ENCODE measurements at places on chromosomes 1 and 21. TPM values are rescaled to one million over a fixed set of nuclear protein-coding genes. Genes with fewer than 3 reads are reported as not detected.

The RNU1-4 gene
- polyA plus RNA-seq: not detected

The S100A9 gene
- 276 TPM for polyA plus RNA-seq

The AMIGO1 gene
- polyA plus RNA-seq: 1.8 TPM

The AGL gene
- 7.4 TPM for polyA plus RNA-seq

The ARMH1 gene
- 5.7 TPM for polyA plus RNA-seq

The GJA8 gene
- not detected for polyA plus RNA-seq

The PLPPR5 gene
- polyA plus RNA-seq: 0.03 TPM

The LACTBL1 gene
- polyA plus RNA-seq: not detected

The TDRD5 gene
- 0.44 TPM for polyA plus RNA-seq

DNA sequence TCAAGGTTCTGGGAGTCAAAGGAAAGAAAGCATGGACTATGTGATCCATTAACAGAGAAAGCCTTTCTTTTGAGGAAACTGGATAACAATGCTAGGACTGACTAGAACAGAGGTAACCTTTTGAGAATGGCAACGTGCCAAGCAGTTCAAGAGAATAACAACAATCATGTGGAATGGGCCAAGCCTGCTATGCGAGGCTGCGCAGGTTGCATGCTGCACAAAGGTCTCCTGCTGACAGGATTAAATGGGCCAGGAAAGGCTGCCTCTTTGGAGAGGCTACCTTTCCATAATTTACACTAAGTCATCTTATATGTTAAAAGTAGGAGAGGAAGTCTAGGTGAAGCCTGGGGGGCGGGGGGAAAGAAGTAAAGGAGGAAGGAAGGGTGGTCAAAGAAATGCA, 5.8 kb downstream of the PCNX2 start:
- no peak overlapping the region for H3K4me3 ChIP-seq
- H3K4me1 ChIP-seq: peaks cover 2% of the 10 kb centered on the region
- no peak for DNase-seq
- no peaks in the 10 kb centered on the region for H3K36me3 ChIP-seq

- no peak overlapping the region for H3K4me3 ChIP-seq
- peak; percentile 42 for DNase-seq
Observed at GRCh38 chr21:39111931-39112550, 71.2 kb downstream of the PSMG1 start.

- DNase-seq: no peak
- H3K27me3 ChIP-seq: peaks cover 30% of the 10 kb centered on the region
- H3K27ac ChIP-seq: no peak overlapping the region
- no peak overlapping the region for H3K4me3 ChIP-seq
- H3K36me3 ChIP-seq: peaks cover 12% of the 10 kb centered on the region
- peaks cover 36% of the 10 kb centered on the region for H3K4me1 ChIP-seq
Observed at GRCh38 chr1:40780678-40781607, 2.6 kb upstream of the KCNQ4 start.

DNA sequence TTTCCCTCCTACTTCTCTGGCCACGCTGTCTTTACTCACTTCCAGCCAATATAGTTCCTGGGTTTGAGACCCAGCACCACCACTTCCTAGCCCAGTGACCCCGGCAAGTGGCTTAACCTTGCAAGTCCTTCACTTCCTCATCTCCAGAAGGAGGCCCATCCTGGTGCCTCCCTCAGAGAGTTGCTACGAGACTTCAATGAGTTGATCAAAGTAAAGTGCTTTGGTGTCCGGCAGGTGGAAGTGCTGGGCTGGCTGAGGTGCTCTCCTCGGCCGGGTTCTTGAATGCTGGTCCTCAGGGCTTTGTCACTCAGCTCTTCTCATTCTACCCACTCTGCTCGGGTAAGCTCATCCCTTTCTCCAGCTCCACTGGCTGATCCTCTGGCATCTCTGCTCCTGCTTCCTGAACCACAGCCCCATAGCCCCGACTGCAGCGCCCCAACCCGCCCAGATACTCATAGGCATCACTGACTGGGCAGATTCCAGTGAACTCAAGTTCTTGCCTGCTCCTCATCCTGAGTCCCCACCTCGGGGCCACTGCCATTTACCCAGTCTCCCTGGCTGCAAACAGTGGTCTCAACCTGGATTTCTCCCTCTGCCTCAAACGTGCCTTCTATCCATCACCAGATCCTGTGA, 75.8 kb upstream of the WNT4 start:
- DNase-seq: no peak
- no peak overlapping the region for H3K27ac ChIP-seq
- no peaks in the 10 kb centered on the region for H3K4me1 ChIP-seq
- no peaks in the 10 kb centered on the region for H3K36me3 ChIP-seq

GRCh38 chr1:184191181-184191621, 139.7 kb downstream of the TSEN15 start:
- no peak overlapping the region for H3K27ac ChIP-seq
- H3K4me1 ChIP-seq: peaks cover 12% of the 10 kb centered on the region
- H3K27me3 ChIP-seq: no peaks in the 10 kb centered on the region
- DNase-seq: peak; percentile 92
- no peaks in the 10 kb centered on the region for H3K36me3 ChIP-seq
- no peak overlapping the region for H3K4me3 ChIP-seq

DNA sequence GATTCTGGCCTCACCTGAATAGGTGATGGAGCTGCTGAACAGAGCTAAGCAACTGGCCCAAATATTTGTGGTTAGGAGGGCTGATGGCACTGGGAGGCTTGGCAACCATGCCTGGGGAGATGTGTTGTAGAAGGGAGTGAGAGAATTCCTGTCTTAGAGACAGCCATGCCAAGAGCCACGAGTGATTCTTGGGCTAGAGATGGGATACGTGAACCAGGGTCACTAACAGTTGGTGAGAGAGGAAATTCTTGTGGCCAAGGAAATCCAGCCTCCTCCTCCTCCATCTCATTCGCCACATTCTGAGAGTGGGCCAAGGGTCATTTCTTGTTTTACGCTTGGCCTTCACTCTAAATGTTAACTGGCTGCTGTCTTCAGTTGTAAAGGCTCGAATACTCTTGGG, 46.3 kb downstream of the NGF start:
- no peaks in the 10 kb centered on the region for H3K36me3 ChIP-seq
- no peak for DNase-seq

DNA sequence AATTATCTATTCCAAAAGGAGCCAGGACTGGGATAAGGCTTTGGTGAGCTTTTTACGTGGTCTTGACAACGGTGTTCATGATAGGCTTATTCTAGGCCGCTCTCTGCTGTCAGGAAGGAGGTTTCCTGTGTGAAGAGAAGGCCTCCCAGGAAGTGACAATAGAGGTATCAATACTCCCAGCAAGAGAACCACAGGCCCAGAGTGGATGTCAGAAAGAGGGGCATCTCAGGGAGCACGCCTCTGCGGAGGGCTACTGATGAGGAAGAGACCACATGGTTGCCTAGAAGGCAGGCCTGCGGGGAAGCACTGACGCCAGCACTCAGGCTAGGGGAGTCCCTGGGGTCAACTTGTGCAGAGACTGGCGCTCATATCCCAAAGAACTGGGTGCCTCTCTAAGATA, 60.4 kb downstream of the ITPKB start:
- H3K36me3 ChIP-seq: no peaks in the 10 kb centered on the region
- no peaks in the 10 kb centered on the region for H3K27me3 ChIP-seq
- H3K4me3 ChIP-seq: no peak overlapping the region
- peaks cover 100% of the 10 kb centered on the region for H3K4me1 ChIP-seq
- H3K27ac ChIP-seq: no peak overlapping the region
- DNase-seq: no peak

- H3K27me3 ChIP-seq: no peaks in the 10 kb centered on the region
- no peak for DNase-seq
- no peak overlapping the region for H3K4me3 ChIP-seq
- no peak overlapping the region for H3K27ac ChIP-seq
- no peaks in the 10 kb centered on the region for H3K36me3 ChIP-seq
Observed at GRCh38 chr21:28587748-28588147, 404.9 kb downstream of the LTN1 start.

DNA sequence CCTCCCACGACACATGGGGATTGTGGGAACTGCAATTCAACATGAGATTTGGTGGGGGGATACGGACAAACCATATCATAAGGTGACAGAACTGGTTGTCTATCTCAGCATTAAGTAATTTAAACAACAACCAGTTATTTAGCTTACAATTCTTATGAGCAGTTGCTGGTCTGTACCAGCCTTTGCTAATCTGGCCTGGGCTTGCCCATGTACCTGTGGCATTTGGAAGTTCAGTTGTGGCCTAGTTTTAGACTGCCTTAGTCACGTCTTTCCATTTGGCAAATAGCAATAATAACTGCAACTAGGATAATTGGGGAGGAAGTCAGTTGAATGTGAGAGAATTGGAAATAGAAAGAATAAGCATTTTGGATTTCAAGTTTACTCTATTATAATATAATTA, 441.8 kb upstream of the CXADR start:
- no peaks in the 10 kb centered on the region for H3K4me1 ChIP-seq
- no peaks in the 10 kb centered on the region for H3K36me3 ChIP-seq
- DNase-seq: no peak
- H3K27me3 ChIP-seq: no peaks in the 10 kb centered on the region
- no peak overlapping the region for H3K27ac ChIP-seq

GRCh38 chr1:34770891-34771504, 10.0 kb upstream of the GJB3 start:
- H3K36me3 ChIP-seq: no peaks in the 10 kb centered on the region
- no peaks in the 10 kb centered on the region for H3K4me1 ChIP-seq
- no peak overlapping the region for H3K4me3 ChIP-seq
- no peak overlapping the region for H3K27ac ChIP-seq

DNA sequence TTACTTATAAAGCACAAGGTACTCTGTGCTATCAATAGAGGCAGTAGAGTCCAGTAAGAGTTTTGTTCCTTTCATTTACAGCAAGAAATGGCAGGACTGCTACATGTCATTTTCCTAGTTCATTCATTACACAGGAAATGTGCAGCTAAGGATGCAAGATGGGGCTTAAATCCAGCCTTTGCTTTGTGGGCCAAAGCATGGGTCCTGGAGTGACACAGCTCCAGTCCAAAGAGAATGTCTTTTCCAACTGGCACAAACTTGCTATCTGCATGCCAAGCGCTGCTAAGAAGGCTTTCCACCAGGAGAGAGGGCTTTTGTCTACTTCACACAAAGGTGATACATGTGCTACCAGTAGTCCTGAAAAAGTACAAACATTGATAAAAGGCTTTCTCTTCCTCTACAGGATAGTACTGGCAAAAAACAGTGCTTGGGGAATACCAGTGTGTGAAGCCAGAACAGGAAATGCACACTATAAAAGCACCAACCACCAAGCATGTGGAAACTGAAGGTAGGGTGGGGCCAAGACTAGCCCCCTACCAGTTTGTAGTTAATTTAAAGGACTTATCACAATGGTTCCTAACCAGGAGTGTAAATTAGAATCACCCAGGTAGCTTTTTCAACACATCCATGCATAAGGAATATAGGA, 68.7 kb downstream of the ARID4B start:
- H3K36me3 ChIP-seq: peaks cover 8% of the 10 kb centered on the region
- peak; percentile 73 for DNase-seq
- no peaks in the 10 kb centered on the region for H3K27me3 ChIP-seq
- peaks cover 56% of the 10 kb centered on the region for H3K4me1 ChIP-seq
- peak overlapping the region; percentile 69 for H3K27ac ChIP-seq

DNA sequence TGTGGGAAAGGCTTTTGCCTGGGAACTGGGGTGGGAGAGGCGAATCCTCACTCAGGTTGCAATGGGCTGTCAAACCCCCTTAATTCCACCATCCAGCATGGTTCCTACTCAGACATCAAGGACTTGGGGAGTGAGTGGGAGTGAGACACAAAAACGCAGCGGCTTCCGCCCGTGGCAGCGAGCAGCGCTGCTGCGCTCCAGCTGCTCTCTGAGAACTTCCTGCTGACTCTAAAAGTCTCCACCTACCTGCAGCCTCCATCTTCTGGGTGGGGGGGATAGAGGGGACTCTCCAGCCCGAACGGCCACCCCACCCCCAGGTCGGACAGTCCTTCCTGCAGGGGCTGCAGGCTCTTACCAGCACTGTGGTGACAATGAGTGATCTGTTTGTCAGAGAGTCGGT, 184.4 kb downstream of the GRIK3 start:
- no peaks in the 10 kb centered on the region for H3K4me1 ChIP-seq
- H3K4me3 ChIP-seq: no peak overlapping the region
- no peaks in the 10 kb centered on the region for H3K27me3 ChIP-seq
- no peak for DNase-seq

DNA sequence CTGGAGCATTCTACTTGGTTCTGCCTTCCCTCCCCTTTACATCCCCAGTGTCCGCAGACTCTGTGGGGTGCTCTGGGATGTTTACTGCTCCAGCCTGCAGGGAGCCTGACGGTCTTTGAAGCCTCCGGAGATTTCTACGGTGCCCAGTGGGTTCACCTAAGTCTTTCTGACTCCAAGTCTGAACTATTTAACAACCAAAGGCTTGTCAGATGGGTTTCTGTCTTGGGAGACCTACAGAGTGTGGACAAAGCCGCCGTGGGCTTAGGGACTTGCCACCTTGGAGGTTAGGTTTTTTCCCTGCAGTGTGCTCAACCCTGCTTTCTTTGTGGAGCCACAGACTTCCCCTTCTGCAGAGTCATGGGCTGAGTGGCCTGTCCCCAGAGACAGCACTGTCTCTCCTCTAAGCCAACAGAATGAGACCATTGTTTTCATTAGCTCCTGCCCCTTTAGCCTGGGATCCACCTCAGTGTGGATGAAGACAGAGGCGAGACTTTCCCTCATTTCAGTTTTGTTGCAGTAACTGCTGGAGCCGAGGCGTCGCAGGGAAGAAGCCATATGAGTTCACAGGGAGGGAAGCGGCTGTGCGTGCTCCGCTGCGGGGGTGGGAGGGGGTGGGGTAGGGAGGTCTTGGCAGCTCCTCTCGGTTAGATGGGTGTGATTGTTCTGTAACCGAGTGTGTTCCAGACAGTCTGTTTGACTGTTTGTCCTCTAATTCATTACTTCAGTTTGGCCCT, 120.7 kb downstream of the CNIH3 start:
- H3K4me1 ChIP-seq: peaks cover 24% of the 10 kb centered on the region
- no peak overlapping the region for H3K27ac ChIP-seq
- DNase-seq: no peak
- no peak overlapping the region for H3K4me3 ChIP-seq

DNA sequence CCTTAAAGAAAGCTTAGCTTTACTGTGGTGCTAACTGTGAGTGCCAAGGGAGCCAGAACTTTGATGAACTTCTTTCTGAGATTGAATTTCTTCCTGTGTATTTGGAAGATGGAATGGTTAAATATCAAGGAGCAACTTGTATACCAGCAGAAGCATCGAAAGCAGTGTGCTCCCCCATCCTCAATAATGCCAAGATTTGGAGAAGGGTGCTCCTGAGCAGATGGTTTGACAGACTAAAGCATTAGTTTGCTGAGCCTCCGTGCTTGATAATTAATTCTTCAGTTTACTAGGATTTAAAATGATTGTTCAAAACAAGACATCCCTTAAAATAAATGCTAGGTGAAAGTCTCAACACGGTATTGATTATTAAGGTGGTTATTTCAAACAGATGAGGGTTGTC, 42.4 kb upstream of the AKT3 start:
- H3K27me3 ChIP-seq: no peaks in the 10 kb centered on the region
- no peak overlapping the region for H3K27ac ChIP-seq
- DNase-seq: no peak

- no peaks in the 10 kb centered on the region for H3K36me3 ChIP-seq
- no peak overlapping the region for H3K4me3 ChIP-seq
- H3K4me1 ChIP-seq: no peaks in the 10 kb centered on the region
- no peak for DNase-seq
Observed at GRCh38 chr1:177976596-177976995, 6.7 kb upstream of the SEC16B start.

All from stomach (tissue), 19 donors.